ENCODE measurements at places on chromosomes 7 and 10.

DNA sequence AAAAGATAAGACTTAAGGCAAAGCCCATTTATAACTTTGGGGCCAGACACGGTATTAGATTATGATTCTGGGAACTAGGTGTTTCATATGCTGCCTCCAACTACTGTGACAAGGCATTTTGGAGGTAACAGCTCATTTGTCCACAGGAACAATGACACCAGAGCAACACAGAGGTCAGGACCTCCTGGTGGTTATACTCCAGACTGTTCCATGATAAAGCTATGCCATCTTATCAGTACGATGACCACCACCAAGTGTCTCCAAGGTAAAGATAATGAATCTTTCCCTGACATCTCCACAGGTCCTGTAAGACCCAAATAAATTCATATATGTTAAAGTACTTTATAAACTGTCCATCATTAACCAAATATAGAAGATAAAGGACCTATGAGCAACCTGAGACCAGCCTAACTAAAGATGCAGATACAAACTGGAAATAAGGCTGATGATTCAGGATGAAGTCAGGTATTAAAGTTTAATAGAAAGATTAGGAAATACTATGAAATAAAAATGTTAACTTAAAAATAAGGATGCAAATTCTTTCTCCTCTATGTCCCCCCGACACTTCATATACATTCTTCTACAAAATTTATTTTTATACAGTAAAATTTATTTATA, 26.2 kb downstream of the CUL2 start:
- no peak for DNase-seq

GRCh38 chr10:23695825-23696420, 257.0 kb downstream of the OTUD1 start:
- DNase-seq: no peak

DNA sequence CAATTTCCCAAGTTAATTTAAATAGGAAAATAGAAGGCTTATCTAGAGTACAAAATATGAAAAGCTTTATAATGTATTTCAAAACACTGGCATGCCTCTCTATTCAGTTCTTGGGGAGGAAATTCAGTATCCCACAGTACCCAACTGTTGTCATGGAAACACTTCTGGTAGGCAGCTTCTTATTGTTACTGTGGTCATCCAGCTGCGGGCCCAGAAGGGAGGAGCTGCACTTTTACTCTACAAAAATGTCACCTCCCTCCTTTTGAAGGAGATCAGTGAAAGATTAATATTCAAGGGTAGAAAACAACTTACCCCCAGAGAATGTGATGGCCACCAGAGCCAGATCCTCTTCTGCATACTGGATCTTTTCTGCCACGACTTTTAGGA, 202.8 kb downstream of the RAPGEF5 start:
- DNase-seq: no peak

DNA sequence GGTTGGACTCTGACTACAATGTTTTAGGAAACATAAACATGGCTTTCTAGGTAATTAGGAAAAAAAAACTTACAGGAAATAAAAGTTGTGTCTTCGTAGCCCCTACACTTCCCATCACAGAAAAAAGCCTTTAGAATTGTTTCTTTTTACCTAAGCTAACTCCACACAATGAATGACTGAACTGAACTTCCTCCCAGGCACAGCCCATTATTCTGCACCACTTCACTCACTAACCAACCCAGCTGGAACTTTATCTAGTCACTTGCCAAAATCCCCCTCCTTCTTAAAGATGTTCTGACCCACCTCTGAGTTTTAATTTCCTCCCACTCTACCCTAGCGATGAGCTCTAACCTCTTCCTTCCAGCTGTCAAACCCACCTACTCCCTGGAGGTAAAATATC, 91.7 kb upstream of the MEOX2 start:
- no peak for DNase-seq

DNA sequence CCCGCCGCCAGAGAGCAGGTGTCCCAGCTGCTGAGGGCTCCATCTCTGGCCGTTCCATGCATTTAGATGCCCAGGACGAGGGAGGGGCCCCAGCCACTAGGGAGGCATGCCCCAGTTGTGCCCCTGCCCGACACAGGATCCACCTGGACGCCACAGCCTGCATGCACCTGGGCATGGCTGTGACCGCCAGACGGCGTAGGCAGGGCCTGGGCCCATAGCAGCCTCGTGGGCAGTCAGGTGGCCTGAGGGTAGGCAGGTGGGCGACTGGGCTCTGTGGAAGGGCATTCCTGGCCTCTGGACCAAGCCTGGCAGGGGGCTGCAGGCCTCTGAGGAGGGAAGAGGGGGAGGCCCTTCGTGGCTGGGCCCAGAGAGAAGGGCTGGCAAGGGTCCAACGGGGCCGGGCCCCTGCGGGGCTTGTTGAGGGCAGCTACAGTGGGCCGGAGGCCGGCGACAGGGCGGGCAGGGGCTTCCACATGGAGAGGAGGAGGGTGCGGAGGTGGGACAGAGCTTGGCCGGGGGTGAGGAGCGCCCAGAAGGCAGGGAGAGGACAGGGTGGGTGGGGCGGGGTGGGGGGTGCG, 76.0 kb upstream of the NKX6-2 start:
- DNase-seq: no peak
